ENCODE measurements at places on chromosomes 1 and 21.
A peak's percentile ranks its signal among the peaks of the same experiment; 100 is the strongest.

DNA sequence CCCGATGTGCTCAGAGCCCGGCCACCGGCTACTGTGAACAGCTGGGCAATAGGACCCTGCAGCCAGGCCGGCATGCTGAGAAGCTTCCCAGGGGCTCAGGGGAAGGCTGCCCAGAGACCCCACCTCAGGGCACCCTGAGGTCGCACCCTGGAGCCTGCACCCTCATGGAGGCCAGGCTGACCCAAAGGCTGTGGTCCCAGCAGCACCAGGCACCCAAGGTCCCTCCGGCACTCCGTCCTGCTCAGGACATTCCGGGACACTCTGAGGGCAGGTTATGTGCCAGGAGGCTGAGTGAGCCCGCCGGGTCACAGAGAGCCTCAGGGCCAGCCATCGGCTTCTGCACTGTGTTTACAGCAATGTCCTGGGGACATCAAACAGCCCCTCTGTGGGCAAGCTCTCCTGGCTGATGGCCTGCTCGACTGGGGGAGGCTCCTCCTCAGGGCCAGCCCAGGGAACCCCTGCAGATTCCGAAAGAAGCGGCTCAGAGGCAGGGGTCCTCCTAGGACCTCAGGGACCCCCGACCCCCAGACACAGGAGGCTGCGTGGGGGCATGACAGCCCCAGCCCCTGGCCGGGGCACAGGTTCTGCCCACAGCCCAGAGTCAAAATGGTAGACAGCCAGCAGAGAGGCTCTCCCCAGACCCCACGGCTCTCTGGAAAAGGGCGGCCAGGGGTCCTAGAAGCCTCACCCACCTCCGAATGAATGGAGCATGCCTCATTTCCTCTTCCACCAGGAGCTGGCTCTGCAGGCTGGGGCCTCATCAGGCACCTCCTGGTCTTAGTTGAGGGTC is 8.2 kb downstream of the SLC19A1 start:
- no peak for DNase-seq

GRCh38 chr1:73593364-73593763 is 604.6 kb downstream of the LRRIQ3 start:
- DNase-seq, result no peak

- no peak for DNase-seq
Measured at GRCh38 chr1:209155546-209155945, 428.0 kb upstream of the CAMK1G start.

- DNase-seq, result no peak
Measured at GRCh38 chr21:44376606-44377005, 23.2 kb downstream of the TRPM2 start.

DNA sequence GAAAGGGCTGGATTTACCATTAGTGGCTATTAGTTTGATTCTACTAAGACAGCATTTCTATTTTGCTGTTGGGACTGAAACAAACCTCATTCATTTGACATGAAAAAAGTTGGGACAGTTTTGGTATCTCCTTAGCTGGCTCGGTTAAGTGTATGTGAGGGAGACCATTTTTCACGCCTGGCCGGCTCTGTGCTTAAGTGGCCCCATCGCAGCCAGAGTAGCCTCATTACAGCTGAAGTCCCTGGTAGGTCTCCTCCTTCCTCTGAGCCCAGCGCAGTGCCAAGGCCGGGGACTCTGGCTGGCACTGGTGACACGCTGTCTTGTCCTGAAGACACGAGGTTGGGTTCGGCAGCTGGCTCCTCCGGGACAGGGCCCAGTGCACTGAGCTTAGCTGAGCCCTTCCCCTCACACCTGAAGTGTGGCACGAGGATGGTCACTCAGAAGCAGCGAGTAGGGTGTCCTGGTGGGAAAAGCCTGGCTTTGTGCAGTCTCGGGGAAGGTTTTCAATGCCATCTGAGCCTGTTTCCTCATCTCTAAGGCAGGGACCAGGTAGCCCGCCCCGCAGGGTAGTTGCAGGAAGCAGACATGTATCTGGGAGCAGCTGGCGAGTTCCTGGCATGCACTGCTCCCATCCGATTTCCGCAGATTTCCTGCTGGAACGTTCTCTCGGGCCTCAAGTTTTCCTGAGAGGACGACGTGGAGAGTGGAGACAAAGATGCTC is 196.5 kb downstream of the DYRK1A start:
- peak; percentile 48 for DNase-seq
